Mammary microvascular endothelial cell (primary cell): ENCODE measurements at places on chromosomes 7 and 10. TPM values are rescaled to one million over a fixed set of nuclear protein-coding genes. Genes with fewer than 3 reads are reported as not detected.

The GTF2I gene
- 94.1 and 98.5 TPM in 2 replicates for total RNA-seq

The TUBAL3 gene
- total RNA-seq = 0.07 and 0.20 TPM in 2 replicates

The GARIN1A gene
- total RNA-seq = under 0.01 and 0.07 TPM in 2 replicates

The GPR15LG gene
- not detected in 2 replicates for total RNA-seq

The NME8 gene
- not detected in 2 replicates for total RNA-seq

The MGAM2 gene
- total RNA-seq = not detected in 2 replicates

The TRIM50 gene
- total RNA-seq = not detected in 2 replicates

The SLC16A12 gene
- not detected in 2 replicates for total RNA-seq

The NEUROG3 gene
- not detected in 2 replicates for total RNA-seq

The HKDC1 gene
- 0.05 TPM in 1 of 2 replicates, not detected in the other for total RNA-seq

The TBX20 gene
- not detected in 2 replicates for total RNA-seq
